ENCODE measurements at places on chromosomes 12 and 14.
A peak's percentile ranks its signal among the peaks of the same experiment; 100 is the strongest.

DNA sequence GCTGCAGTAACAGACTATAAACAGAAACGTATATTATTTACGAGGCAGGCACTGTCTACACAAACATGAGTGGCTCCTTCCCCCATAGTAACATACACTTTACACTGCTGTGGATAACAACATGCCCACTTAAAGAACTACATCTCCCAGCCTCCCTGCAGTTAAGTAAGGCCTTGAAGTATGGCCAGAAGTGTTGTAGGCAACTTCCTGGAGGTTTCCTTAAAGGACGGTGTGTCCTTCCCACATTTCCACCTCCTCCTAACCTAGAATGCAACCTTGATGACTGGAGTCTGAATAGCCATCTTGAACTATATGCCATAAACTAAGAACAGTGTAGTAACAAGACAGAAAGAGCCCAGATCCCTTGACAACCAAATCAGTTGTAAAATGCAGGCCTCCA lies 20.3 kb downstream of the MED13L start:
- DNase-seq, result no peak

GRCh38 chr12:109098183-109098604 lies 797 bp downstream of the UNG start:
- no peak for DNase-seq

DNA sequence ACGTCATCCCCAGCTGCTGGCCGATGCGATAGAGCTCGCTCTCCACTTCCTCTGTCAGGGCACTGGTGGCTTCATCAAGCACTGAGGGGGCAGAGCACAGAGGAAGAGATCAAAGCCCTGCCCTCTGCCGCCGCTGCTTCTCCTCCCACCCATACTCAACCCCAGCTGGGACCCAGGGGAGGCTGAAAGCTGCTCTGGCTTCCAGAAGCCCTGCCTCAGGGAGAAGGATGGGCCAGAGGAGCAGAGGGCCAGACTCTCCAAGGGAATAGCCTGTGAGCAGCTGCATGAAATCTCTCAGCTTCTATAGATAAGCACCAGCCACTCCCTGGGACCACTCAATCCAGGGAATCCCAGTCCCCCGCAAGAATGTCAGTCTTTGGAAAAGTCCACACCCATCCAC lies 16.0 kb downstream of the ABCD4 start:
- DNase-seq, result no peak

DNA sequence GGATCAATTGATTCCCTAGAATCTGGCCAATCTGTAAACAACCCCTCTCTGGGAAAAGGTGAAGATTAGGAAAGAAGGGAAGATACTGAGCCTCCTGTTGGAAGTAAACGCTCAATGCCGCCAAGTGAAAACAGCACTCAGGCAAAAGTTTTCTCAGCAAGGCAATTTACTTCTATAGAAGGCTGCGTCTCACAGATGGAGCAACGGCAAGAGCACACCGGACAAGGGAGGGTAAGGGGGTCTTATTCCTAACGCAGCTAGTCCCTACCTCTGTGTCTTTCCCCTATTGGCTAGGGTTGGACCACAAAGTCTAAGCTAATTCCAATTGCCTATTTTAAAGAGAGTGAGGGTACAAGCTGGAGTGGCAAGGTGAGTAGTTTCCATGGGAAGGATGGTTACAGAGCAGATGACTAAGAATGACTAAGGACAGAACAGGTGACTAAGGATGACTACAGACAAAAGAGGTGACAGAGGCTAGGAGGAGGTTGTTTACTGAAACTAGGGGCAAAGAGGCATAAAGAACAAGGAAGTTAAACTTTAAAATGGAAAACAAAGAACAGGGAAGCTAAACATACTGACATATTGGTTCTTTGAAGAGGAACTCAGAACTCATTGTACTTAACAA lies 5.6 kb upstream of the TTC9 start:
- DNase-seq, result no peak

- no peak for DNase-seq
These were observed 6.6 kb downstream of the TMEM263 start for GRCh38 chr12:106962286-106962685.

- DNase-seq, result no peak
These were observed 731.9 kb downstream of the NRXN3 start for GRCh38 chr14:78902010-78902623.

DNA sequence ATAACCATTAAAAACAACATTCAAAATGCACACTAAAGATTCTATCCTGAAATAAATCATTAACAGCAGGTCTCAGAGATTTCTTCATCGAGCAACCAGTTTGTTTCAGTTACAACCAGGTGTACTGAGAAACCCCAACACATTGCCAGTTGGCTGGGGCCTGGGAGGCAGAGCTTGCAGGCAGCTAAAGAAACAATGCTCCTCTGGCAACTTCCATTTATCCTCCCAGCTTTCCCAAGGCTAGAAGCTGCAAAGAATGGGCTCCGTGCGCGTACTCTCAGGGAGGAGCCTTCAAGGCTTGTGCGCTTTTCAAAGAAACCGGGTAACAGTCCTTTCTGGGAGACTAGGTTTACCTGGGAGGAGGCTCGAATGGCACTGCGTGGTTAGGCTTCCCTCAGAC lies 181.6 kb downstream of the MSRB3 start:
- no peak for DNase-seq

GRCh38 chr14:49972823-49973222 lies 79.9 kb downstream of the ARF6 start:
- peak; percentile 66 for DNase-seq

GRCh38 chr12:4450551-4451112 lies 5.0 kb upstream of the FGF6 start:
- DNase-seq, result no peak

DNA sequence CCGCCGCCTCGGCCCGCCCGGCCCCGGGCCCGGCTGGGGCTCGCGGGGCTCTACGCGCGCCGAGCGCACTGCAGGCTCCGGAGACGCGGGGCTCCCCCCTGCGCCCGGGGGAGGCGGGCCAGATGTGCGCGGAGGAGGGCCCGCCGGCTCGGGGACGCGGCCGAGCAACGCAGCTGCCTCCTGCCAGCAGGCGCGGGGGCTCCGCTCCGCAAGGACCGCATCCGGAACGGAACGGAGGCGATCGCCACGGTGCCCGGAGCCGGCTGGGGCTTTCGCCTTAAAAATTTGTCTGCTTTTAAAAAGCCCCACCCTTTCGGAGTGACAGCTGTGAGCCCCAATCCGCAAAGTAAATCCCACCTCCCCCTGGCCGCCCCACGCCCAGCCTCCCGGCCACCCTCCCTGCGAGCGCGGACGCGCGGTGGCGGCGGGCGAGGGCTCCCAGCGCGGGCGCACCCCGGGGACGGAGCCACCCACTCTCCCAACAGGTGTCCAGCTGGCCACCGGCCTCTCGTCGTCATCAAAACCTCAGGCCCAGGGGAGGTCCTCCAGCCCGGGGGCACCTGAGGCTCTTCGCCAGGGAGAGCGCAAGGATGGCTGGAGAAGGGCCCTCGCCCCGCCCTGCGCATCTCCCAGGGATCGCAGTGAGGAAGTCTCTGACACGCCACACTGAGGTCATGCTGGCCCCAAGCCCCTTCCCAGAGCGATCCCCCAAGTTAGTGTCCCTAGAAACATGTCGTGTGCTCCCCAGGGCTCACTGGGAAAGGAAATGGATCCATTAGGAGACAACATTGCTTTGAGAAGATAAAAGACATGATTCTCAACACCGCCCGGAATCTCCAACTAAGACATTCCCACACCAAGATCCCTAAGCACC lies at the start of gene TMEM132D:
TSS of gene TMEM132D (minus strand) at position 70 of the 874 bp plus-strand sequence.
- no peak for DNase-seq

Measured in activated CD4-positive, alpha-beta memory T cell treated with anti-CD3 and anti-CD28 coated beads, Interleukin-2, amount 10 ng/mL, durations not matched to agents 7 days and 5 days (primary cell).